ENCODE measurements at places on chromosomes 2 and 18.

DNA sequence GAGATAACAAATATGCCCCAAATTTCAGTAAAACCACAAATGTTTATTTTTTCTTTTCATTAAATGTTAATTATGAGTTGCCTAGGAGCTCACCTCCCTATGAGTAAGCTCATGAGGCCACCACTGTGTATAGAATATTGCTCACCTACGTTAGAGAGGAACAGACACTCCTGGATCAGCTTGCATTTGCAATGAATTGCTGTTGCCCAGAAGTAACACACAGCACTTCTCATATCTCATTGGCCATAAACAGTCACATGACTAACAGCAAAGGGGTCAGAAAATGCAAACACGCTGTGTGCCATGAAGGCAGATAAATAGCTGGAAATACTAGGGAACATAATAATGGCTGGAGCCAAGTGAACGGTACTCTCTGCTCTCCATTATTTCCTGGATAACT lies 89.0 kb upstream of the GALNT5 start:
- no peak for DNase-seq

DNA sequence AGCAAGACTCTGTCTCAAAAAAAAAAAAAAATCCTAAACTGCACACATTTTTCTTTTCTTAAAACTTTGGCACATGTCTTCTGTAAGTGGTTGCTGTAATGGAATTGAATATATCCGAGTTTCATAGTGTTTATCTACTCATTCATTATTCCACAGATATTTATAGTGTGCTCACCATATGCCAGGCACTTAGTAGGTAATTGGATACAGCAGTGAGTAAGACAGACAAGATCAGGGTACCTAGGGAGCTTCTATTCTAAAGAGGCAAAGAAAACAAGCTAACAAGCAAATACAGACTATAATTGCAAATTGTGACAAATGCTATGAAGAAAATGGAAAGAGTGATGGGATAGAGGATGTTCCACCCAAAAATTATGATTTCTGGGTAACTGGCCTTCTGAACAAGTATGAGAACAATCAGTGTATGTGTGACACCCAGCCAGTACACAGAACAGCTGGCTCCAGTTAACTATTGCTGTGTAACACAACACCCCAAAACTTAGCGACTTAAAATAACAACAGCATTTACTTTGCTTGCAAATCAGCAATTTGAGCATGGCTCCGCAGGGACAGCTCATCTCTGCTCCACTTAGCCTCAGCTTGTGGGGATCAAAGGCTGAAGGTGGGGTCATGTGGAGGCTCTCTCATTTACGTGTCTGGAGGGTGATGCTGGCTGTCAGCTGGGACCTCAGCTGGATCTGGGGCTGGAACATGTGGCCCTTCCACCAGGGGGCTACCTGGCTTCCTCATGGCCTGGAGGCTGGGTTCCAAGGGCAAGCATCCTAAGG lies 224.9 kb downstream of the INSIG2 start:
- DNase-seq: no peak

DNA sequence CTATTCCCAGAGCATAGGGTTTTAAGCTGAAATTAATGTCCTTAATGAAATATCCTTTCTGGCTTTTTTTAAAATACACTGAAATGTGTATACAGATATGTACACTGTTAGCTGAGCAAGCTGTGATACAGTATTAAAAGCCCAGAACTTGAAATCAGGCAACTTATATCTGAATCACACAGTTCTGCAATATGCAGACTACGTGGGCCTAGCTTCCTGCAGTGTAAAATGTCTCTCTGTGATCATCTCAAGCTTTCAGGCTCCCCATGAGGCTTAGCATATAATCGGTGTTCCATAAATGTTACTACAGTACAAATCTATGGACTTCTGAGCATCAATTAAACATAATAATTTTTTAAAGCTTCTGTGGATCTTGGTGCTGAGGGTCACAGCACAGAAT lies 8.2 kb downstream of the FBXO15 start:
- no peak for DNase-seq

DNA sequence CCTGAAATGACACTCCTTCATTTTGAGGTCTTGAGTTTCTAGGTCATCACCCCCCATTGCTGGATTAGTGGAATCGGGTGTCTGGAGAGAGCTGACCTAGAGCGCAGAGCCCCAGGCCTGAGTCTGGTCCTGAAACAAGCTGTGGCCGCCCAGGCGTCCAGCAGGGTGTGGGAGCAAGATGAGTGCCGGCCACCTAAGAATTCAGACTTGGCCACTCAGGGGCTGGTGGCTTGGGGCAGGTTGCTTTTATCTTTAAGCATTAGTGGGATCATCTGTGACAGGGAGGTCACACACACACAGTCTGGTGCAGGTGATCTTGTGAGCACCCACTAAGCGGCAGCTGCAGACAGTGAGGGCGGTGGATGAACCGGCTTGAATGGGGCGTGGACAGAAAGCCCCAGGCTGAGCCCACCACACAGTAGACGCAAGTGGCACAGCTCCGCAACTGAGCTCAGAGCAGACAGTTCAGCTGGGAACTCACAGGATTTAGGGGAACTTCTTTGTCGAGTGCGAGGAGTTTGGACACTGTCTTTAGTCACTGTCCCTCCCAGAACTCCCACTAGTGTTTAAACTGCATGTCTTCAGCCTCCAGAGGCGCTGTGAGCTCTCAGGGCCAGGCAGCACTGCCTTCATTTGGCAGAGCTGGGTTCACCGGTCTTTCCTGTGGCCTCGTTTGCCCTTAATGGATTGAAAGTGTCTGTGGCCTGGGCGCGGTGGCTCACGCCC lies 21.5 kb downstream of the ITGB1BP1 start:
- DNase-seq: no peak

DNA sequence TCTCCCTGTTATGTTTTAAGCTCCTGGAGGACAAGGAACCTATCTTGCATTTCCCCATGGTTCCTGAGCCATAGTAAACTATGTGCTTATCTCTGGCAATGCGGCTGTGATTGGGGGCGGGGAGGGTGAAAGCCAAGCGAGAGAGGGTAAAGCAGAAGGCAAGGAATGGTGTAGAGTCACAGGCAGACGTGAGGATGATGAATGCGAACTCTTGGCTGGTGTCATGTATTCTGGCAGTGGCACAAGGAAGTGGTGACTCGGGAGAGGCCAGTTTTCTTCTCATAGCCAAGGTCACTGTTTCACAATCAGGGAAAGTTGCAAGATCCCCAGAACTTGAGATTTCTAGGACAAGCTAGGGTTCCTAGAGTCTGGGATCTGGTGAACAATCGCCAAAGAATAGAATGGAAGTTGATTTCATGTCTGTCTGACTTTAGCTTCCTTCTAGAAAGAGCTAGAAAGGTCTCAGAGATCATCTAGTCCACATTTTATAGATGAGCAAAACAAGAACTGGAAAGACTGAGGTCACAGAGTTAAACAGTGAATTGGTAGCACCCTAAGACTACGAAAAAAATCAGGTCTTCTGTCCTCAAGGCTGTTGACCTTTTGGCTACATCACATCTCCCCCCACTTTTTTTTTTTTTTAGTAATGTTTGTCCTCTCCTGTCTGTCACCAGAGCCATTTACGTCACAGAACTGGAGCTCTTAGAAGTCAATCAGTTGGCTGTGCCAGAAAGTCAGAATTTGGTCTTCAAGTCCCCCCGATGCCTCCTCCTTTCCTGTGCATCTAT lies 137.0 kb downstream of the BCL11A start:
- no peak for DNase-seq

GRCh38 chr18:46829531-46829930 lies 72.7 kb upstream of the ST8SIA5 start:
- DNase-seq: no peak
